GM12878 (cell line): ENCODE measurements at places on chromosomes 1 and 21. TPM values are rescaled to one million over a fixed set of nuclear protein-coding genes. Genes with fewer than 3 reads are reported as not detected.

GRCh38 chr1:210237479-210237878 lies 4.9 kb downstream of the SERTAD4 start:
- no peak for DNase-seq

DNA sequence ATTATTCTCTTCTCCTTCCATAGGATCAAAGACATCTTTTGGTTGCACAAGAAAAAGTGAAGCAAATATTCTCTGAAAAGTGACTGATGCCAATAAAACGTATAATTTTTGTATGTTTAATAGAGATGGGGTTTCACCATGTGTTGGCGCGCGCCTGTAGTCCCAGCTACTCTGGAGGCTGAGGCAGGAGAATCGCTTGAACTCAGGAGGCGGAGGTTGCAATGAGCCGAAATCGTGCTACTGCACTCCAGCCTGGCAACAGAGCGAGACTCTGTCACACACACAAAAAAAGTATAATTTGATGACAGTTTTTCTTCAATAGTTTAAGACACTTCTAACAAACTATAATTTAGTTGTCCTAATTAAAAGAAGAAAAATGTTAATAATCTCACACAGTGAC lies 23.8 kb downstream of the ANP32E start:
- no peak for DNase-seq

- DNase-seq, result no peak
These were observed 104.2 kb upstream of the BARHL2 start for GRCh38 chr1:90821152-90821787.

DNA sequence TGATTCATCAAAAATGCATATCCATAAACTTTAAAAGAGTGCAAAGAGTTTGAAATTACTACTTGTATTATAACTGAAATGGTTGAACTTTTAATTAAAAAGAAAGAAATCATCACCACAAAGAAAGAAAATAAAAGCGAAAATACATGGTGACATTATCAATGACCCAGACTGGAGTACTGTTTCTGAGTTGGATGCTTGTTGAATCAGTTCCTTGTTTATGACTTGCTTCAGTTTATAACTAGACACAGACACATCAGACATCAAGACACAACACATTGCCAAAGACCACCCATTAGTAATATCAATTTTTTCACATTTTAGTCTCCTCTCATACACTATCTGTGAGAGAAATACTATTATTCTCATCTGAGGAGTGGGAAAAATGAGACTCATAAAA lies 293.0 kb downstream of the MRPL39 start:
- no peak for DNase-seq

- DNase-seq, result no peak
These were observed 70.3 kb upstream of the CAMK1G start for GRCh38 chr1:209513226-209513625.

DNA sequence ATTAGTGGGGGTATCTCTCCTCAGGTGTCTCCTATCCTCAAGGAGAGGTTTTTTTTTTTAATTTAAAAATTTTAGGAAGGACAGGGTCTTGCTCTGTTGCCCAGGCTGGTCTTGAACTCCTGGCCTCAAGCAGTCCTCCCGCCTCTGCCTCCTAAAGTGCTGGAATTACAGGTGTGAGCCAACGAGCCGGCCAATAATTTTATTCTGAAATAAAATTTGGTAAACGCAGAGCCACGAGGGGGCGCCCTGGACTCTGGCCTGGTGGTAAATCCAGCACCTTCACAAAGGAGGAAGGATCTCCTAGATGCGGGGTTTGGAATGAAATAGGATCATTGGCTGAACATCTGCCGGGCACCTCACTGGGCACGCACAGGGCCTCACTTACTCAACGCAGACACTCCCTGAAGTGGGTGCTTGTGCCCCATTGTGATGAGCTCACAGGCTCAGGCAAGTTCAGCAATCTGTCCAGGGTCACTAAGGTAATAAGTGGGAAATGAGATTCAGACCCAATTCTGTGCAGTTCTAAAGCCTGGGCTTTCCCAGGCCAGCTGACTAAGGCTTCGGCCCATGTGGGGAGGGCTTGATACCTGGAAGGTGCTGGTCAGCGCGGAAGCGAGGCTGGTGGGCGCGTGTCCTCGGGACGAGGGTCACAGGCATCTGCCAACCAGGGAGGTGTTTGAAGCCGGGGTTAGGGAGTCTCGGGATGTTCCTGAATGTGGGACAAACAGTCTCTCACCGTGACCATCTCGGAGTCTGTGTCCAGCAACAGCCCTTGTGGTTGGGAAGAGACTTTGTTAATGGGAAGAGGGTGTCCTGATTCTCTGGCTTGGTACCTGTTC lies 32.7 kb upstream of the ETV3 start:
- no peak for DNase-seq

DNA sequence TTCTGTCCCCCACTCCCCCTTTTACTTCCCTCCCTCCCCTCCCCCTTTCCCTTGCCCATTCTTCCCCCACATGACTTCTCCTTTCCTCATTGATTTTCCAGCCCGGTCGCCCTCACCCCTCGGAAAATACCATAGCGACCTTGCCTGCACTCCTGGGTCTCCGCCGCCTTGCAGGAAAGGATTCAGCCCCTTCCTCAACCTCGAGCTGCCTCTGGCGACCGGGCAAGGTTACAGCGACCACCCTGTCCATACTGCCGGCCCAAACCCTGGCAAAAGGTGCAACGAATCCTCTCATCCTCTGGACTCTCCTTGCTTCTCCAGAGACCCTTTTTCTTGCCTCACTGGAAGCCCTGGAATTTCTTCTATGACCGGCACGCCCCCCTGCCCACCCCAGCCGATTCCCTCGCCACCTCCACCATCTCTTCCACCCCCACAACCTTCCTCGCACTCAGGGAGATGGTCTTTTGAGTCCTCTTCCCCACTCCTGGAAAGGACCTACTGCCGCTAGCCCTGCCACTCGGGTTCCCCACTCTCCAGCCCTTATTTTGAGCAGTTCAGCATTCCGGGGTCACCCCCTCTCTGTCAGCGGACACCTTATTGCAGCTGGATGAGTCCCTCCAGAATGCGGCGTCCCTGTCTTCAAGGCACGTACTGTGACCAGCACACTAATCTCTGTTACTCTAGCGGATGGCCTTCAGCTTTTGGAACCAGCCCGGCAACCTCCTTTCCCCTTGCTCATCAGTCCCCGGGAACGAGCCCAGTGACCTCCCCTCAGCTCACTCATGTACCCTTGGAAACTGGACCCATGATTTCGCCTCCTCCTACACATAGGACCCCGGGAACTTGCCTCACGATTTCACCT lies 846 bp downstream of the NSUN4 start:
- no peak for DNase-seq

DNA sequence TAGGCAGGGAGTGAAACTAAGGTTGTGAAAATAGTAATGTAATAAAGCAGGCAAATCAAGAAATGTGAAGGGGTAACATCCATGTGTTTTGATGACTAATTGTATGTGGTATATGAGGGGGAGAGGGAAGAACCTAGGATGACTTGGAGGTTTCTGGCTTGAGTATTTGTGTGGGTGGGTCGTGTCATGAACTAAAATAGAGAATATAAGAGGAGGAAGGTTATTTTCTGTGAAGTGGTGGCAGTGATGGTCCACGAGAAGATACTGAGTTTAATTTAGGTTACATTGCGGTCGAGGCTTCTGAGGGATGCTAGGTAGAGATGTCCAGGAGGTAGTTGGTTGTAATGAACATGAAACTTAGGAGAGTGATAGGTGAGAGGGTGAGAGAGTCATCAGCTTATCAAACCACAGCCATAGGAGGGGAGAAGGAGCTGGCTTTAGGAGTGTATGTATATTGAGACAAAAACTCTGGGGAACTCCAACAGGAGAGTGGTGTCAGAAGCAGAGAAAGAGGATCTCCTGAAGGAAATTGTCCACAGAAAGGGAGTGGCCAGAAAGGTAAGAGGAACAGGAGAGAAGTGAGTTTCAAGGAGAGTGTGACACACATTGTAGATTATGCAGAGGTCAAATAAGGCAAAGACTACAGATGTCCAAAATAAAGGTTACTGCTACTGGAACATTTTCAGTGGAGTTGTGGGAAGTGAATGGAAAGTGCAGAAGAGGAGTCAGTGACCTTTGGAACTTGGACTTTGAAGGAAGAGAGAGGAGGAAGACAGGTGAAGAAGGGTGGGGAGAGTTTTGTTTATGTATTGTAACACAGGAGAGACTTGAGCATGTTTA lies 89.0 kb upstream of the MACF1 start:
- no peak for DNase-seq

DNA sequence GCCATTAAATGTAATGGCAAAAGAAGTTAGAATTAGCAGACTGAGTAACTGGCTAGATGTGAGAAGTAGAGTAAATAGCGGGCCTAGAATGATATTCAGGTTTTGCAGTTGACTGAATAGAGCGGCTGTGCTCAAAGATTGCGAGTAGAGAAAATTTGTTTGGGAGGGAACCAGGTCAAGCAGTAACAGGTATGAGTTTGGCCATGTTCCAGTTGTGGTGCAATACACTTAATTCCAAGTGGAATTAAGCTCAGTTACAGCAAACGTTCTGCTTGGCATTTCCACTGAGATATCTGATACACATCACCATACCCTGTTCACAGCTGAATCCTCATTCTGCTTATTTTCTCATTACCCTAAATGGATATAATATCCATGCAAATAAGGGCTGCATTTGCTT lies 1382.9 kb downstream of the MRPL39 start:
- no peak for DNase-seq

GRCh38 chr21:23792300-23792699 lies 1815.0 kb downstream of the MRPL39 start:
- no peak for DNase-seq

DNA sequence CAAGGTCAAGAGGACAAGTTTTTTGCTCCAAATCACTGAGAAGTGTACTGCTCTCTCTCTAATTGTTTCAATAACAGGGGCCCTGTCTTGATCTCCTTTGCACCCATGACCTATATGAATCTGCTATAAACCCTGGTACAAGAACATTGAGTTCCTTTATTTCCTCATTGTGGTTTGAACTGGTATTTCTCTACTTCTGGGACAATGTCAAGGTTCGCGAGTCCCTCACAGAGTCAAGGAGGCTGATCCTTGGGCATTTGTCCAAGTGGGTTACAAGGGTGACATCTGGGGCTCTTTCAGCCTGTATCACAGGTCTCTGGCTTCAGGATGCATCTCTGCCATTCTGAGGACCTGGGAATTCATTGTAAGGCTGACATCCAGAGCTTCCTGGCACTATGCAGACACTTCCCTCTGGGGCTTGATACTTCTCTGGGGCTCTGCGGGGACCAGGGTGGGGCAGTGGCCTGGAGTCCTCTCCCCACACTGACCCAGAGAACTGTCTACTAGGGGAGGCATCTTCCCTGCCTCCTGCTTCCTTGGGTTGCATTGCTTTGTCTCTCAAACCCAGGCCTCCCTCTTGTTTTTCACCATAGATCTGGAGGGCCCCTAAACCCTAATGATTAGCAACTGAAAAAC lies 22.5 kb upstream of the ZNF648 start:
- no peak for DNase-seq

DNA sequence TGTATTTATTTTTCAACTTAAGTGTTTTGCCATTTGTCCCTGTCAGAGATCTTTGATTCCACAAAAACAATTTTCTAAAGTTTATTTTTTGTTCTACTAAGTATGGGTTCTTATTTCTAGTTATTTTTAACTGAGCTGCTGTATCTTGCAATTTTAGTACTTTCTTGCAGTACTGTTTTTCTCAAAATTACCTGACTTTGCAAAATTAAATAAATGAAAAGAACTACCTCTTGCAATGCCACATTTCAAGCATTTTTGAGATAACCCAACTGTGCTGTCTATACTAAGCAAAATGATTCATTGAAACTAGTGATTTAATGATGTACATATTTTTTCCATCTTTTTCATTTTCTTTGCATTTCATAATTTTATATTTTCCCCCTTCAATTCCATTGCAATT lies 71.5 kb upstream of the ADGRL2 start:
- no peak for DNase-seq

GRCh38 chr1:93346421-93346993 lies 800 bp downstream of the DR1 start:
- no peak for DNase-seq

GRCh38 chr1:74620242-74620641 lies 53.4 kb downstream of the ERICH3 start:
- no peak for DNase-seq

- no peak for DNase-seq
These were observed 97.5 kb downstream of the PDE9A start for GRCh38 chr21:42750737-42751530.

- DNase-seq, result no peak
These were observed 9.2 kb upstream of the GADD45A start for GRCh38 chr1:67675800-67676199.

- DNase-seq, result no peak
These were observed 262.9 kb upstream of the SNX7 start for GRCh38 chr1:98398649-98399048.

DNA sequence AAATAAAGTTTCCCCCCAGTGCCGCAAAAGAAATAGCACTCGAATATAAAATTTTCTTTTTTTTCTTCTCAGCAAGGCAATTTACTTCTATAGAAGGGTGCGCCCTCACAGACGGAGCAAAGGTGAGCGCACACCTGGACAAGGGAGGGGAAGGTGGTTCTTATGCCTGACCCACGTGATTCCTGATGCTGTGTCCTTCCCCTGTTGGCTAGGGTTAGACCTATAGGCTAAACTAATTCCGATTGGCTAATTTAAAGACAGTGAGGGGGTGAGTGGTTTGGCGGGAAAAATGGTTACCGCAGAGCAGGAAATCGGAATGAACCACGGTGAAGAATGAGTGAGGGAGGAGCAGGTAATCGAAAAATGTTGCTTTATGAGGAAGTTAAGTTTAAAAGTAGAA lies 607 bp upstream of the FAAH start:
- DNase-seq, result no peak

DNA sequence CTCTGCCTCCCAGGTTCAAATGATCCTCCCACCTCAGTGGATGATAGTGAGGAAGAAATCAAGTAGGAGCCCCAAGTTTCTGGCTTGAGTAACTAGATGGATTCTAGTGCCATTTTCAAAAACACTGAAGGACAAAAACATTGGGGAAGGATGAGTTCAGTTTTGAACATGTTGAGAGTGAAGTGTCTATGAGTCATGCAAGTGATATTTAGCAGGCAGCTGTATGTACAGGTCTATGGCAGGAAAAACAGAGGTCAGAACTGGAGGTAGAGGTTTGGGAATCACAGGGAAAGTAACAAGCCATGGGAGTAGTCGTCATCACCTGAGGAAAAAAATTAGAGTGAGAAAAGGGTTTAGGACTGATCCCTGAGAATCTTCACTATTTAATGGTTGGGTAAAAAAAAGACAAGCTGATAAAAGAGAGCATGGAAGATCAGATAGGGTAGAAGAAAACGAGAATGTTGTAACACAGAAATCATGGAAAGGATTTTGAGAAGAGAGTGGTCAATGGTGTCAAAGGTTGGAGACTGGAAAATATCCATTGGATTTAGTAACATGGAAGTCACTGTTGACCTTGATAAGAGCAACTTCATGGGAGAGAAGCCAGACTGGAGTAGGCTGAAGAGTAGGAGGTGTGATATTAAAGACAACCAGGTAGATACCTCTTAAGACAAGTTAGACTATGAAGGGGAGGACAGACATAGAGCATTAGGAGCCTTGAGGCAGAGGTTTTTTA lies 53.1 kb downstream of the DIPK1A start:
- DNase-seq, result no peak

APOBEC4 gene
- 0.25 TPM in 1 of 2 replicates, not detected in the other for polyA plus RNA-seq

C8A gene
- not detected in 2 replicates for polyA plus RNA-seq

RHBG gene
- not detected in 2 replicates for polyA plus RNA-seq

KRTAP12-1 gene
- not detected in 2 replicates for polyA plus RNA-seq

PLA2G2F gene
- not detected in 2 replicates for polyA plus RNA-seq

CD53 gene
- 399 and 407 TPM in 2 replicates for polyA plus RNA-seq

PTCH2 gene
- polyA plus RNA-seq, result 0.33 TPM in 1 of 2 replicates, not detected in the other

RNF186 gene
- not detected in 2 replicates for polyA plus RNA-seq

ELOVL1 gene
- polyA plus RNA-seq, result 104 and 111 TPM in 2 replicates

HES3 gene
- polyA plus RNA-seq, result not detected in 2 replicates

CLDN8 gene
- not detected in 2 replicates for polyA plus RNA-seq

GUCA2A gene
- not detected in 2 replicates for polyA plus RNA-seq

TMEM69 gene
- polyA plus RNA-seq, result 106 and 110 TPM in 2 replicates

ST6GALNAC5 gene
- polyA plus RNA-seq, result not detected in 2 replicates

OPRD1 gene
- polyA plus RNA-seq, result 0.01 TPM in 1 of 2 replicates, not detected in the other
